ENCODE measurements at places on chromosomes 12 and 14.

- no peaks in the 10 kb centered on the region for H3K4me1 ChIP-seq
- H3K27ac ChIP-seq = no peak overlapping the region
- H3K27me3 ChIP-seq = no peaks in the 10 kb centered on the region
- DNase-seq = no peak
- no peak overlapping the region for H3K4me3 ChIP-seq
- no peaks in the 10 kb centered on the region for H3K36me3 ChIP-seq
Measured at GRCh38 chr14:104247336-104248202, 109.2 kb downstream of the KIF26A start.

DNA sequence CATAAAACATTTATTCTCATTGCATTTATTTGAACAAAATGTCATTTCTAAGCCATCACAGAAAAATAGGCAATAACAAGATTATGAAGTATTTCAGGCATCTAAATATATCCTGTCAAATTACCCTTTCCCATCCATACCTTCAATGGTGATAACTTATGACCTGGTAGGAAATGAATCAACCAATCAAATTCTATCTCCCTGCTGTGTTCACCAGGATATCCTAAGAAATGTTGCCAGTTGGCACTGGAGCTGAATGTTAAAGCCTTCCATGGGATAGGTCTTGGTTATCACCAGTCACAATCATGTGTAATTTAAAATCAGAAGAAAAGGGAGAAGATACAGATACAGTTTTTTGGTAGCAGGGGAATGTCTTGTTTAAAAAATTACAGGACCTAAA lies 23.7 kb downstream of the BMP4 start:
- no peak overlapping the region for H3K4me3 ChIP-seq
- DNase-seq = no peak
- no peaks in the 10 kb centered on the region for H3K4me1 ChIP-seq
- H3K36me3 ChIP-seq = no peaks in the 10 kb centered on the region

- no peak overlapping the region for H3K27ac ChIP-seq
- no peaks in the 10 kb centered on the region for H3K36me3 ChIP-seq
Measured at GRCh38 chr12:89657066-89657465, 51.6 kb downstream of the ATP2B1 start.

- no peaks in the 10 kb centered on the region for H3K4me1 ChIP-seq
- DNase-seq = no peak
- H3K36me3 ChIP-seq = no peaks in the 10 kb centered on the region
Measured at GRCh38 chr12:47214001-47214619, 134.4 kb upstream of the AMIGO2 start.

- no peaks in the 10 kb centered on the region for H3K4me1 ChIP-seq
- no peak overlapping the region for H3K27ac ChIP-seq
- DNase-seq = no peak
- no peaks in the 10 kb centered on the region for H3K36me3 ChIP-seq
- no peak overlapping the region for H3K4me3 ChIP-seq
Measured at GRCh38 chr14:67285876-67286452, 44.7 kb downstream of the PALS1 start.

GRCh38 chr12:92539110-92539749 lies 163.6 kb upstream of the PLEKHG7 start:
- no peak for DNase-seq
- no peaks in the 10 kb centered on the region for H3K27me3 ChIP-seq
- peak overlapping the region; percentile 29 for H3K27ac ChIP-seq
- no peak overlapping the region for H3K4me3 ChIP-seq
- peaks cover 5% of the 10 kb centered on the region for H3K4me1 ChIP-seq

DNA sequence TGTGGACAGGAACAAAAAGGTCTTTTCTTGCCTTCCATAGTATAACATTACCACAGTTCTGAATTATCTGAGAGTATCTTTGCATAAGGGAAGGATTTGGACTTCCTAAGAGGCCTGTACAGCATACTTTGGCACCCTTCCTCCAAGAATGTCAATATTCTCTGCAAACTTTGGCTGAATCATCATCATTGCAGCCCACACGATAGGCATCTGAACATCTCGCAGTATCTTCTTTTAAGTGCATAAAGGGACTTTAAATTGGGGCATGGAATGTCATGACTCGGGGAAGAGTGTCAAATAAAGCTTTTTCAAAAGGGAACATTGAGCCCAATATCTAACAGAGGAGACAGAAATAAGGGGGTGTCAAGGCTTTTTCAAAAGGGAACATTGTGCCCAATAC lies 646.2 kb upstream of the STXBP6 start:
- no peak overlapping the region for H3K4me3 ChIP-seq
- no peaks in the 10 kb centered on the region for H3K4me1 ChIP-seq
- H3K27ac ChIP-seq = no peak overlapping the region

DNA sequence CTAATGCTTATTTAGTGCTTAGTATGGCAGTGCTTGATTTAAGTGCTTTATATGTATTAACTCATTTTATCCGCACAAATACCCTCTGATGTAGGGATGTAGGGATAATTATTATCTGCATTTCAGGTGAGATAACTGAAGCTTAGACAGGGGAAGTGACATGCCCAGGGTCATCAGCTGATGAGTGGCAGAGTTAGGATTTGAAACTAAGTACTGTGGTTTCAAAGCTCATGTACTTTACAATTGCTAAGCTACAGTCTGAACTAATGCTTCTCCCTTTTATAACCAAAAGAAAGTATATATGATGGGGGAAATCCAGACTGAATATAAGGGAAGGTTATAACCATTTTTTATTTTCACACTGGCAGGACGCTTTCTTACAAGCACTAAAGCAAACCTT lies 229.6 kb upstream of the NAV3 start:
- no peak for DNase-seq
- no peaks in the 10 kb centered on the region for H3K27me3 ChIP-seq
- H3K36me3 ChIP-seq = no peaks in the 10 kb centered on the region
- H3K4me3 ChIP-seq = no peak overlapping the region
- H3K27ac ChIP-seq = no peak overlapping the region
- H3K4me1 ChIP-seq = no peaks in the 10 kb centered on the region

- no peak overlapping the region for H3K4me3 ChIP-seq
- DNase-seq = no peak
- no peaks in the 10 kb centered on the region for H3K36me3 ChIP-seq
- H3K27me3 ChIP-seq = no peaks in the 10 kb centered on the region
- H3K4me1 ChIP-seq = peaks cover 4% of the 10 kb centered on the region
- H3K27ac ChIP-seq = no peak overlapping the region
Measured at GRCh38 chr12:69354556-69355187, 4.9 kb upstream of the YEATS4 start.

- no peaks in the 10 kb centered on the region for H3K36me3 ChIP-seq
- H3K27me3 ChIP-seq = peaks cover 8% of the 10 kb centered on the region
- no peak overlapping the region for H3K4me3 ChIP-seq
Measured at GRCh38 chr14:52272375-52272774, 4.9 kb downstream of the PTGDR start.

GRCh38 chr12:45681465-45681864 lies 48.0 kb upstream of the ARID2 start:
- H3K27me3 ChIP-seq = no peaks in the 10 kb centered on the region
- no peak overlapping the region for H3K4me3 ChIP-seq
- DNase-seq = no peak
- no peaks in the 10 kb centered on the region for H3K36me3 ChIP-seq
- H3K27ac ChIP-seq = no peak overlapping the region

DNA sequence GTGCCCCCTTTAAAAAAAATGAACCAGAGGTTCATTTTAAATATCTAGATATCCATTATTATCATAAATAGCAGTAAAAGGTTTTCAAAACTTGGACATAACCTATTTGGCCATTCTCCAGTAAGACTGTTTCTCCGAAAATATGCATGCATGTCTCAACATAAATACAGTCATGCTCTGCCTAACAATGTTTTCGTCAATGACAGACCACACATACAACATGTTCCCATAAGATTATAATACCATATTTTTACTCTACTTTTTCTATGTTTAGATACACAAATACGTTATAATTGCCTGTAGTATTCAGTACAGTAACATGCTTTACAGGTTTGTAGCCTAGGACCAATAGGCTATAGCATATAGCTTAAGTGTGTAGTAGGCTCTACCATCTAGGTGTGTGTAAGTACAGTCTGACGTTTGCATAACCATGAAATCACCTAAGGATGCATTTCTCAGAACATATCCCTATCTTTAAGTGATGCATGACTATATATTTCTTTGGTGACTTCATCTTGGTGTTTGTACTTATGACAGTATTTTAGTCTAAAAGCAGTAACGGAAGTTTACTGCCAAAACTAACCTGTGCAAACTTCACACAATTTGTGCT lies 3.2 kb downstream of the TMEM19 start:
- no peaks in the 10 kb centered on the region for H3K36me3 ChIP-seq
- H3K27ac ChIP-seq = no peak overlapping the region
- no peak for DNase-seq
- no peaks in the 10 kb centered on the region for H3K27me3 ChIP-seq
- no peak overlapping the region for H3K4me3 ChIP-seq

- H3K27me3 ChIP-seq = no peaks in the 10 kb centered on the region
- no peaks in the 10 kb centered on the region for H3K4me1 ChIP-seq
- no peaks in the 10 kb centered on the region for H3K36me3 ChIP-seq
- no peak overlapping the region for H3K27ac ChIP-seq
Measured at GRCh38 chr12:23614280-23614679, 335.2 kb downstream of the SOX5 start.

GRCh38 chr12:53474819-53475218 lies 22.9 kb downstream of the PCBP2 start:
- no peak overlapping the region for H3K4me3 ChIP-seq
- DNase-seq = no peak
- peaks cover 25% of the 10 kb centered on the region for H3K36me3 ChIP-seq
- no peaks in the 10 kb centered on the region for H3K27me3 ChIP-seq
- no peak overlapping the region for H3K27ac ChIP-seq

Measured in colonic mucosa (tissue), 4 donors.